ENCODE measurements at places on chromosomes 7 and 10. TPM values are rescaled to one million over a fixed set of nuclear protein-coding genes. Genes with fewer than 3 reads are reported as not detected.

The CISD1 gene
- total RNA-seq: 14.2 TPM

The CYP26C1 gene
- 2.1 TPM for total RNA-seq

The BMPER gene
- total RNA-seq: 0.16 TPM

The ATXN7L1 gene
- 2.3 TPM for total RNA-seq

The AKR1C4 gene
- total RNA-seq: not detected

The SPDYE11 gene
- not detected for total RNA-seq

The CPA4 gene
- 0.25 TPM for total RNA-seq

The GIMAP2 gene
- 43.5 TPM for total RNA-seq

The INHBA gene
- total RNA-seq: 2.6 TPM

The HMX2 gene
- not detected for total RNA-seq

The FRAT1 gene
- total RNA-seq: 2.6 TPM

The INA gene
- total RNA-seq: under 0.01 TPM

The SCIN gene
- 0.13 TPM for total RNA-seq

The AMZ1 gene
- total RNA-seq: under 0.01 TPM

The GPRIN2 gene
- not detected for total RNA-seq

The BPGM gene
- 20.1 TPM for total RNA-seq

The CDHR3 gene
- total RNA-seq: 0.81 TPM

The GDF2 gene
- total RNA-seq: not detected

The STRA8 gene
- not detected for total RNA-seq

The PLAC9 gene
- total RNA-seq: 0.19 TPM

The CRTAC1 gene
- total RNA-seq: 3.1 TPM

The SDK1 gene
- total RNA-seq: 0.94 TPM

The UCMA gene
- not detected for total RNA-seq

The UCN3 gene
- total RNA-seq: not detected

The PILRB gene
- 21.3 TPM for total RNA-seq

The CALHM3 gene
- not detected for total RNA-seq

The CYP2C8 gene
- not detected for total RNA-seq

The GNGT1 gene
- total RNA-seq: not detected

The LGI1 gene
- total RNA-seq: not detected

The ENKUR gene
- total RNA-seq: 0.06 TPM

The PKD2L1 gene
- not detected for total RNA-seq

The GARIN1A gene
- 0.16 TPM for total RNA-seq

The ZNF775 gene
- 7.0 TPM for total RNA-seq

The H2BK1 gene
- total RNA-seq: not detected

The SLC13A1 gene
- not detected for total RNA-seq

The DKK1 gene
- total RNA-seq: 21.4 TPM

The SPDYE16 gene
- total RNA-seq: under 0.01 TPM

Data from bladder microvascular endothelial cell (primary cell).